ENCODE measurements at places on chromosomes 7 and 10. TPM values are rescaled to one million over a fixed set of nuclear protein-coding genes. Genes with fewer than 3 reads are reported as not detected.

Gene ZNF853
- polyA plus RNA-seq: 0.06 TPM

Gene GPER1
- 0.03 TPM for polyA plus RNA-seq

Gene ACBD7
- not detected for polyA plus RNA-seq

Gene MYL10
- polyA plus RNA-seq: not detected

Gene PSD
- polyA plus RNA-seq: 0.15 TPM

Gene TRIM50
- polyA plus RNA-seq: not detected

Gene SUGCT
- polyA plus RNA-seq: 220 TPM

Gene KLLN
- 0.16 TPM for polyA plus RNA-seq

Gene LRGUK
- polyA plus RNA-seq: not detected

Gene ARMS2
- polyA plus RNA-seq: not detected

Gene LDB3
- not detected for polyA plus RNA-seq

Gene CNTNAP2
- 0.08 TPM for polyA plus RNA-seq

Gene TYW1
- 6.1 TPM for polyA plus RNA-seq

Gene ASB10
- not detected for polyA plus RNA-seq

Gene CCL24
- polyA plus RNA-seq: not detected

Gene LRIT1
- polyA plus RNA-seq: not detected

Gene ARHGAP22
- polyA plus RNA-seq: 7.1 TPM

Gene FMC1
- polyA plus RNA-seq: 8.0 TPM

Gene CLCN1
- polyA plus RNA-seq: not detected

Gene ARMC3
- polyA plus RNA-seq: not detected

Gene CROT
- polyA plus RNA-seq: 5.6 TPM

Gene CTAGE6
- not detected for polyA plus RNA-seq

Gene RBM17
- polyA plus RNA-seq: 81.3 TPM

Gene IDI2
- polyA plus RNA-seq: not detected

Gene SPDYE2B
- not detected for polyA plus RNA-seq

Gene OR2A12
- polyA plus RNA-seq: not detected

Gene CTNNA3
- not detected for polyA plus RNA-seq

Gene BUD23
- polyA plus RNA-seq: 94.2 TPM

Gene CDHR1
- polyA plus RNA-seq: 0.51 TPM

Gene SKIDA1
- polyA plus RNA-seq: 0.04 TPM

Gene TMEM225B
- polyA plus RNA-seq: 0.19 TPM

Gene CPN1
- not detected for polyA plus RNA-seq

Gene SRRM3
- polyA plus RNA-seq: 1.3 TPM

Gene SVOPL
- polyA plus RNA-seq: not detected

Gene EBLN1
- not detected for polyA plus RNA-seq

Gene ELOVL3
- 0.28 TPM for polyA plus RNA-seq

Gene DGKI
- not detected for polyA plus RNA-seq

Gene GPR15LG
- polyA plus RNA-seq: not detected

Gene RBP3
- polyA plus RNA-seq: not detected

Gene ASZ1
- polyA plus RNA-seq: not detected

Measured in foreskin keratinocyte (primary cell).